ENCODE measurements at places on chromosomes 13 and 19.

DNA sequence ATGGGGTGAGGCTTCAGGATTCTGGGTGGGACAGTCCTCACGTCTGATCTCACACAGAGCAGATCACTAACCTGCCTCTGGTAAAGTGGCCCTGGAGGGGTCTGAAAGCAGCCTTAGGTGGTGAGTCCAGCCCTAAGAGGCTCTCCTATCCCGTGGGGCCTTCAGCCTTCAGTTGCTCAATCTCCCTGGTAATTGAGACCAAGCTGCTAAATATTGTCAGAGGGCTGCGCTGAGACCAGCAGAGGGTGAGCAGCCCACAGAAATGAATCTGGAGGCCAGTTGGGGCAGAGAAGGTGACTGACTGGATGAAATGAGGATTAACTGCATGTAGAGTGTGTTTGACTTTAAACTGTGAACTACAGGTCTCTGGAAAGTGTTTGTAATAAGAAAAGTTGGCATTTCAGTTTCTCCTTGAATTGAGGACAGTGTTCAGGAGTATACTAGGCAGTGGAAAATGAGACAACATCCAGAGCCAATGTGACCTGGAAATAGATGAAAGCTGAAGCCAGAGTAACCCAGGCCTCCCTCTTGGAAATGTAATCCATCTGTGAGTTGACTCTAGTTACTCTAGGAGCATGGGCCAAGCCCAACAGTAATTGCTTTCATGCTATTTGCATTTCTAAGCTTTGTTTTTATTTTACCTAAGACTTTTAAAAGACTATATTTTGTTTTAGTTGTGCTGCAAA, 14.3 kb upstream of the HSPH1 start:
- DNase-seq, result no peak

DNA sequence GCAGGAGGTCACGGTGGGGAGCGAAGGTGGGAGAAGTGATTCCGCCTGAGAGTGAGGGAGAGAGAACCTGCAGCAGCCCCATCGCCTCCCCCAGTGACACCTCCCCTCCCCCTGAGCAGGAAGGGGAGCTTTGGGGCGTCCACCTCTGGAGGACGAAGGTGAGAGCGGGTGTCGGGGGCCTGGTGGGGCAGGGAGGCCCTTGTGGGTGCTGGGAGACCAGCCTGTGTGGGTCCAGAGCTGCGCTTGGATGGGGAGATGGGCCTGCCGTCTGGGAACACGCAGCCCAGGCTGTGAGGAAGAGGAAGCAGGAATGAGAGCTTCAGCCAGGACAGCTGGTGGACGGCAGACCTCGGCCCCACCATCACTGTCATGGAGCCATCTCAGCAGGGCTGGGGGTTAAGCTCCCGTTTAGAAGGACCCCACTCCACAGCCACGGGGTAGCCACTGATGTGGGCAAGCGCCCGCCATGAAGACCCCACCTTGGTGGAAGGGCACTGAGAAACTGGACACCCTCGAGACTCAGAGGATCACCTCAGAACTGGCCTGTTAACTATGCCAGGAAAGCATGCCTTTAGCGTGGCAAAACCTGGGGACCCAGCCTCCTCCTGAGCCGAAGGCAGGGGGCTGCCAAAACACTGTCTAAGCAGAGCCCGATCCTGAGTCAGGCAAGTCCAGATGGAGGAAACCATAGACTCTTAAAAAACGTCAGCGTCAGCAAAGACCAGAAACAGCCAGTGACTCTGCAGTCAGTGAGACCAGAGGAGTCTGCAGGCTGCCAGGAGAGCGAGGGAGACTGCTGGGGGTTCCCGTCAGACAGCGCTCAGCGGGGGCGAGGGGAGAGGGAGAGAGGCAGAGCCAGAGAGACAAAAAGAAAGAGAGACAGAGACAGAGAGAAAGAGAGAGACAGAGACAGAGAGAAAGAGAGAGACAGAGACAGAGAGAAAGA, 6.4 kb upstream of the PROZ start:
- peak; percentile 24 for DNase-seq

GRCh38 chr13:24651718-24652345, 28.4 kb upstream of the ATP12A start:
- DNase-seq, result no peak

DNA sequence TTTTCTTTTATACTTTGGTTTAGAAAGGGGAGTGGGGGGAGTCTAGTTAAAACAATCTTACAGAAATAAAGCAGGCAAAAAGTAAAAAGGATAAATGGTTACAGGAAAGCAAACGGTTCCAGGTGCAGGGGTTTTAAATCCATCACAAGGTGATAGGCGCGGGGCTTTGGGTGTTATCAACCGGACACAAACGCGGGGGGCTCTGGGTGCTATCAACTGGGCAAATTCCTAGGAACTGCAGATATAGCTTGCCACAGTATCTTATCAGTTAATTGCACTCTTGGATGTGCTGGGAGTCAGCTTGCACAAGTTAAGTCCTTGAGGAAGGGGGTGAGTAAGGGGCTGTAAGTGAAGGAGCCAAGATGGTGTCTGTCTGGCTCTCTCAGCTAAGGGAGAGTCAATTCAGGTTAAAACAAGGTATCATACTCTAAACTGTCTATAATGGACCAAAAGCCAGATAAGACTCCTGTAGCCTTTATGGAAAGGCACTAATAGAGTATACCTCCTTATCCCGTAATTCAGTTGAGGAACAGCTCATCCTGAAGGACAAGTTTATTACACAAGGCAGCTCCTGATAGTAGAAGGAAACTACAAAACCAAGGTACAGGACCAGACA, 32.6 kb upstream of the ZSCAN5A start:
- no peak for DNase-seq

- no peak for DNase-seq
Measured at GRCh38 chr13:28495538-28496187, 735 bp upstream of the FLT1 start.

DNA sequence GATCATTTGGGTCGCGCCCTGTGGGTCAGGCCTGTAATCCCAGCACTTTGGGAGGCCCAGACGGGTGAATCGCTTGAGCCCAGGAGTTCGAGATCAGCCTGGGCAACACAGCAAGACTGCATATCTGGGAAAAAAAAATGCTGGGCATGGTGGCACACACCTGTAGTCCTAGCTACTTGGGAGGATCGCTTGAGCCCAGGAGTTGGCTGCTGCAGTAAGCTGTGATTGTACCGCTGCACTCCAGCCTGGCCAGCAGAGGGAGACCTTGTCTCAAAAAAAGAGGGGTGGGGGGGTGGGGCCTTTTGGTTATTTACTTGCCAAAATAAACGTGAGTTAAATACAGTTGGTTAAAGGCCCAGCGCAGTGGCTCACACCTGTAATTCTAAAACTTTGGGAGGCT, 9.8 kb upstream of the ZNF544 start:
- DNase-seq, result no peak

GRCh38 chr13:24280720-24281119, 28.7 kb upstream of the C1QTNF9 start:
- no peak for DNase-seq

GRCh38 chr13:25213715-25214114, 41.6 kb upstream of the AMER2 start:
- DNase-seq, result no peak

DNA sequence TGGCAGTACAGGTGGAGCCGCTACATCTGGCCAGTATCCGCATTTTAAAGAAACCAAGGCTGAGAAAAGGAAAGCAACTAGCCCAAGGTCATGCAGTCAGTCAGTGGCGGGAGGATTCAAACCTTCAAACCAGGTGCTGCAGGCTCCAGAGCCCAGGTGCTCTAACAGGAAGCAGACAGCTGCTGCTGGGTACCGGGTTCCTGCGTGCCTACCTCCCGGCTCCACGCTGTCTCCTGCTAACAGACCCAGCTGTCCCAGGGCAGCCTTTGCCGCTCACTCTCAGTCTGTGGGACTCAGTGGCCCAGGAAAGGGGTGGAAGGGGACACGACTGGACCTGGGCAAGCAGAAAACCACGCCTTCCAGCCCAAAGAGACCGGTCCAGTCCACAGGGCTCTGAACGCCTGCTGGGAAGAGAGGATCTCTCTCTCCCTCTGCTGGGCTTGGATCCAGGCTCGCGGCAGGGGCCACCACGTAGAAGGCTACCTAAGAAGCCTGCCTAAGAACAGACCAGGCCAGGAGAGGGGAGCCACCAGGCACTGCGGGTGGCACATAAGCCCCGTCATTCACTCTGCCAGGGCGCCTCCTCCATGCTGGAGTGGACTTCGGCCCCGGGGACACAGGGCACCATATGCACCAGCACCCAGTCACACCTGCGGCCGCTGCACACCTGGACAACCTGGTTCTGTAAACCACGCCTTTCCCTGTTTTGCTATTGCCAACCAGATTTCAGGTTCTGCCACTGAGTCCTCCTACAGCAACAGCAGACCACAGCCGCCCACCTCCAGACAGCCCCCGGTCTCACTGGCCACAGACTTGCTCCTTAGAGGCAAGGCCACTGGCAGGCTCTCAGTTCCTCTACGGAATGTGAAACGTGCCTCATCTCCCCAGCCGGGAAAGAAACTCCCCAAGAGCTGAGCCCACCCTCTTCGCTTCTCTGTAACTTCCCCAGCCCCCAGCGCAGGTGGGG, 4.6 kb downstream of the DAPK3 start:
- DNase-seq, result no peak

DNA sequence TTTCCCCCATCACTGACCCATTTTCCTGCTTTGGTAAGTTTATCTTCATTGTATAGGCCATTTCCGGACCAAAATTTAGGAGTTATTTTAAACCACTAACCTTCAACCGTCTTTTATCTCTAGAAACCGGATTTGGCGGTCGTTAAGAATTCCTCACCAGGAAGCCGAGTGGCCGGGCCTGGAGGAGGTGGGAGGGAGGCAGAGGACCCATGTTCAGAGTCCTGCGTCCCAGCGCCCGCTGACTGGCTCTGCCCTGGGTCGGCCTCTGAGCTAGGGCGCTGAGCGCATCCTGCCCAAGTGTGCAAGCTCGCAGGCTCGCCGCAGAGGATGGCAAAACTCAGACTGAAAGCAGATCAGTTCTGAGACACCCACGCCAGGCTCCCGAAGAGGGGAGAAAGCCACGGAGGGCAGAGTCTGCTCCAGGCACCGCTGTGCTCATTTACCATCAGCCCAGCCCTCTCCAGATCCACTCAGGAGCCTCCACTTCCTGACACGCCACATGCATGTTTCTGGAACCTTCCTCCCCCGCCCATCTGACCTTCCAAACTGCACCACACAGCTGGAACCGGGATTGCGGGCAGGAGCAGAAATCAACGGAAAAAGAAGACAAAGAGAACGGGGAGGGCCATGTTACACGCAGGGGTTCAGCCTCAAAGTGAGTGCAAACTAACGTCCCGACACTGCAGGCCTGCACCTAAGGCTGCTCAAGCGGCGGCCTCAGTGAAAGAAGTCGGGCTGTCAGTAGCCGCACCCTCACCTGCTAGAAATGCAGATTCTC, 8.3 kb downstream of the COL4A1 start:
- DNase-seq, result no peak

- DNase-seq, result no peak
Measured at GRCh38 chr19:17445526-17446165, 2.8 kb downstream of the TMEM221 start.

DNA sequence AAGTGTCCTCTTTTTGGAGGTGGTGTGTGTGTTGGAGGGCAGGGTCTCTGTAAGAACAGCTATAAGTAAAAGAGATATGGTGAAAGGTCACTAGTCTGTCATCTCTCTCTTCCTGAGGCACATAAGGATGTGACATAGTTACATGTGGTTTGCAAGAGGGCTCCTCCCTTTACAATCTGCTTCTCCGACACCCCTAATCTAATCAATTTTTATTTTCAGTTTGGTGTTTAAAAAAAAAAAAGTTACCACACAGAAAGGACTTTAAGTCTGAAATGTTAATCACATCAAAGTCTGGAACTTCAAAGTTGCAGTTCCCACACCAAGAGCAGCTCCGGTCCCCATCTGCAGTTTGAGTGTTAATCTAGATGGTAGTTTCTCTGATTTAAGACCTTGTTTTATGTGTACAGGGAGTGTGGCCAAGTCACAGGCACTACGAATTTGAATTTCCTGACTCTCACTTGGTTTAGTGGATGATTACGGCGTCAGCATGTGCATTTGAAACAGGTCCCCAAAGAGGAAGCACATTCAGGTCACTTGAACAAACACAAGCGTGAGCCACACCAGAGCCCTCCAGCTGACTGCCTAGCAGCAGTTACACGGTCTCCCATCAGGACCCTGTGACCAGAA, 53.1 kb downstream of the FOXO1 start:
- no peak for DNase-seq

GRCh38 chr19:1147934-1148549, 26.0 kb downstream of the SBNO2 start:
- DNase-seq, result no peak

DNA sequence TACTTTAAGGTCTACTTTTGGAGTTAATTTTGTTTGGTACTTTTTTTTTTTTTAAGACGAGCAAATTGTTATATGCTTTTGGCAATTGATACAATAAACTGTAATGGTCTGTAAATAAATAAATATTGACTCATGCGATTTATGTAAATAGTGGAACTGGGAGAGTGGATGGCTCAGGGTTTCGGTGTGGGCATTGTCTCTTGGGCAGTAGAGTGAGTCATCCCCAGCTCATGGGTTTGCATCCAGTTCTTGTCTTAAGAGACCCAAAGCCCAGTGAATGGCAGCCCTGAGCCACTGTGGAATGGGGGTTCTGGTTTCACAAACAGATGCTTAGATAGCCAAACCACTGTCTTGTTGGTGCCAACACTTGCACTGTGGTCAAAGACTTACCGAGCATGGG, 33.0 kb downstream of the FGF9 start:
- no peak for DNase-seq

DNA sequence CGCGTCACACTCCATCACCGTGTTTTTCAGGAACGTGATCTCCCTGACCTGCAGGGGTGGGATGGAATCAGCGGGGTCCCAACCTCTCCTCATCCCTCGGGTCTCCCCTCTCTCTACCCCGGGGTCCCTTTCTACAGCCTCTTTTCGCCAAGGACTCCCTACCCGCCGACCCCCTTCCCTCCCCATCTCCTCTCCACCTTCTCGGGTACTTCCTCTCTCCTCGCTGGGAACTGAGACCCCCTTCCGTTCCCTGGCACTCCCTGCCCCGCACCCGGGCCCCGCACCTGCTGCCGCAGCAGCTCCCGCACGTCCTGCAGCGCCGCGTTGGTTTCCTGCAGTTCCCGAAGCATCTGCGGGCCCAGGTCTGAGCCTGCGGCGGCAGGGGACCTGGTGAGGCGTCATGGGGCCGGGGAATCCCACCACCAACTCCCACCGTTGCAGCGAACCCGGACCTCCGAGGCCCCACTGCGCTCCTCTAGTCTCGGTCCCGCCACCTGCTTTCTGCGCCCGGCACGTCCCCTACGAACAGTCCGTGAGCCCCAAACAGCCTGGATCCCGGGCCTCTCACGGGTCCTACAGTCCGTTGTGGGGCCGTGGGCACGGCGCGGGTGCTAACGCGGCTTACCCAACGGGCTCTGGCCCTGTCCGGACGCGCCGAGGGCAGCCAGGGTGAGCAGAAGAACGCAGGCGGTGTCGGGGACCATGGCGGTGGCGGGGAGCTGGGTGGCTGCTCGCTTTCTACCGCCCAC, at the start of gene COMP:
TSS of gene COMP (minus strand) at position 740 of the 749 bp plus-strand sequence. CDS start at position 704, 36 bp downstream.
- DNase-seq, result no peak

DNA sequence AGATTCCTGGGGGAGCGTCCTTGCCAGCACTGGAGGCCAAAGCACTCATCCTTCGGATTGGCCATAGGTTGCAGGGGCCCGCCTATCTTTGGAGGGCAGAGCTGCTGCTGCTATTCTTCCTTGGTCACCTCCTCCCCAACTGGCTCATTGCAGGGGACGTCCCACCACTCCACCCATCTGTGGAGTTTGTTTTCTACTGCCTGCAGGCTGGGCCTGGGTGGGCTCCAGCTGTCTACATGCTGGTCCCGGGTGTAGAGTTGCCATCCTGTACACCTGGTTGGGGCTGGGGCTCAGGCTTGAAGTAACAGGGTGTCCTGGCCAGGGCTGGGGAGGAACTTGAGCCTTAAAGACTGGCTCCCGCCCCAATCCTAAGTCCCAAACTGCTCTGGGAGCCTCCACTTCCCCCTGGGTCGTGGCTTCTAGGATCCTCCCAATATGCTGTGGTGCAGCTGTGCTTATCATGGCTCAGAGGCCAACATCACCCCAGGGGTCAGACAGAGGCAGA, 2.1 kb downstream of the RNF225 start:
- no peak for DNase-seq
